CD8-positive, alpha-beta T cell (primary cell): ENCODE measurements at places on chromosomes 7 and 10.
A peak's percentile ranks its signal among the peaks of the same experiment; 100 is the strongest.

DNA sequence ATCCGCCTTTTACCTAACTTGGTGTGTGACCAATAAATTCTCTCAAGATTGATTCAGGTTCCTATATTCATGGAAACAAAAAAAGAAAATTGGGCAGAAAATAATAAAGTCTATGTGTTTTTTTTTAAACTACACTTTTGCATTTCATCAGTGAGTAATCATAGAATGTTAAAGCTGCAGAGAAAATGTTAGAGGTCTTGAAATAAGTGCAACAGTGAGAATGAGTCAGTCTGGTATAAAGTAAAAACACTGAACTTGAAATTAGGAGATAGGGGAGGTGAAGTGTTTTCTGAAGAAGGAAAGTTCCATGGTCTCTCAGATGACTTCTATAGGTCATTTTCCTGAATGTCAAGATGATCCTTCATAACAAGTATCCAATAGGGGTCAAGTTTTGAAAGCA is 202.6 kb upstream of the NRP1 start:
- DNase-seq, result no peak

DNA sequence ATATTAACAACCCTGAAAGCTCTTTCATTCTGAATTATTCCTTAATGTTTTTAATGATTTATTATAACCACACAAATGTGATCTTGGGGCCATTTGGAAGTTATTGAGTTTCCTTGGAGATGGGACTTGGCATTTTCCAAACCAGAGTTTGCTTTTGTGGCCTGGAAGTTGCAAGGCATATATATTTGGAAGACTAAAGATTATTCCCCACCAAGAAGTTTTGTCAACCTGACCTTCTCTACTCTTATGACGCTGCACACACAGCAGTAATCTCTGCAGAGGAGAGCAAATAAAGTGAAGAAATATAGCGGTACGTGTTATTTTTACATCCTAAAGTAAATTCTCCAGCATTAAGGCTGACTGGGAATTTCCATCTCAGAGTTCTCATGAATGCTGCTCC is 397.0 kb downstream of the LRMDA start:
- DNase-seq, result no peak

DNA sequence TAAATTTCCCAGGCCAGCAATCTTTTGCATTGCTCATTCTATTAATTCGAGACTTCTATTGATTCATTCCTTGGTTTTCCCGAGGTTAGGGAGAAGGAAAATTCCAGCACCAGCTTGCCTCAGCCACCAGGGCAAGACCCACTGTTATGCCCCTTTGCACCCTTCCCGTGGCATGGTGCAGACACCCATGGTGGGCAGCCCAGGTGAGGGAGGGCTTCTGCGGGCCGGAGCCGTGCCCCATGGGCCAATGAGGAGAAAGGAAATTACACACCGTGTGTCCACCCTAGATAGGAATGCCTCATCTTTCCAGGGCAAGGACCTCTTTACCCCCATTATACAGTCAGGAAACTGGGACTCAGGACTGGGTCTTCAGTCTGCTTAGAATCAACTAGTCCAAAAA is 4.5 kb upstream of the GRID1 start:
- no peak for DNase-seq

DNA sequence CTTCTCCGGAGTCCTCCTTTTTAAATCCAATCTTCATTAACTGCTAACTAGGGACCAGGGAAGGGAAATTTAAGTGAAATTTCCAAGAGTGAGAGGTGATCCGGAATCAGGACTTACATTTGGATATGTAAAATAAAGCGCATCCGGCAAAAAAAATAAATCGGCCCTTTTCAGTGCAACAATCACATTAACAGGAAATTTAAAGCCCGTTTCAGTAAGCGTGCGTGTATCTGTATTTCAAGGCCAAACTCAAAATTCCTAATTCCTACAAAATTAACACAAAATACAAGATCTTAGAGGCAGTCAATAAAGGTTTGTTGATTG is 771 bp downstream of the DNAJC9 start:
- DNase-seq, result no peak

DNA sequence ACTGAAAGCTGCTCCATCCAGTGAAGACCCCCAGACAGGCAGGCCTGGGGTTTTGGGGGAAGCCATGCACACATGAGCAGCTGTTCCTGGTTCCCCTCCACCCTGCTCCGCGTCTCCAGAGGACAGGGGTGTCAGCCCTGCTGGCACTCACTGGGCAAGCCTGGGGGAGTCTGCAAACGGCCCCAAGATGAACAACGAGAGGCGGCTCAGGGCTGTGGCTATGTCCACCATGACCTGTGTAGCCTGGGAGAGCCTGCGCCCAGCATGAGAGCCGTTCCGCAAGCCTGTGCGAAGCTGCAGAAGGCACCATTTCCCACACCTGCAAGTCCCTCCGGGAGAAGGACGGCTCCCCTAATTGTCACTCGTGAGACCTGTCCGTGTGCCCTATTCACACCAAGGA is 59.5 kb downstream of the DPYSL4 start:
- no peak for DNase-seq

DNA sequence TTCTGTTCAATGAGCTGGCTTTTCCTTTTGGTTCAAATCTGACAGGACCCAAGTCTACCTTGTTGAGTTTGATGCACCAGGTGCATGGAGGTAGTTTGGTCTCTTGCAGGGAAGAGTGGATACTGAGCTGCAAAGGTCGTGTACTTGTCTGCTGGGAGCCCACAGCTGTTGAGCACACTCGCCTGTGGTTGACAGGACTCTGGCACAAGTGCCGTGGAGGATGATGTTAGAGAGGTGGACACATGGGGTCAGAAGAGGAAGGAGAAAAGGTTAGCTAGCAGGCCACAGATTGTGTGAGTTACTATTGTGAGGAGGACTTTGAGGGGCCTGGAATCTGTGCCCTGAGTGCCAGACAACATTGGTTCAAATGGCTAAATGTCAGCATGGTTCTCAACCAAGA is 197.3 kb downstream of the CREB5 start:
- DNase-seq, result no peak

DNA sequence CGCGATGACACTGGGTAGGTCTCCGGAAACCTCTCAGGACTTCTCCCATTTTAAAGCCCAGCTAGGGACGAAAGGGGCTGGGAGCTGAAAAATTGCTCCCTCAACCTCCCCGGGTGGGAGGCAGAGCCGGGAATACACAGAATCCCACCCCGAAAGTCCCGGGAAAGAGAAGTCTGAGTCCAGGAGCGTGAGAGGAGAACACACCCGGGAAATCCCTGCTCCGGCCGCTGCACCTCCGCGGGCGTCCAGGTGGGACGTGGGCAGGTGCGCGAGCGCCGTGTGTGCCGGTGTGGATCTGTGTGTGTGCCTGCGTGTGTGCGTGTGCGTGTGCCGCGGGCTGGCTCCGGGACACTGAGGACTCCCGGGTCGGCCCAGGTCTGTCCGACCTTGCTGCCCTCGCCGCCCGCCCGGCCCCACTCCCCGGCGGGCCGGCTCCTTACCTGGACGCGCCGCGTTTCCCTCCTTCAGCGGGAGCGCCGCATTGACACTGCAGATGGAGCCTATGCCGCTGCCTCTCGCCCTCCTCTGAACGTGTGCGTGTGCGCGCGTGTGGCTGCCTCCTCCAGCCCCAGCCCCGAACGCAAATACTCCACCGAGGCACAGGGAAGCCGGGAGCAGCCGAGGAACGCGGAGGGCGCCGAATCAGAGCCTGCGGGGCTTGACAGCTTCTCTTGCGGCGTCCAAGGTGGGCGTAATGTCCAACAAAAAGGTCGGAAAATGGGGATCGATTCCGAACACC is at the start of gene PLXNA4:
Gene PLXNA4 (minus strand): TSS at position 489 of the 739 bp plus-strand sequence. CDS start 67,777 bp downstream, outside the sequence.
- DNase-seq, result no peak

DNA sequence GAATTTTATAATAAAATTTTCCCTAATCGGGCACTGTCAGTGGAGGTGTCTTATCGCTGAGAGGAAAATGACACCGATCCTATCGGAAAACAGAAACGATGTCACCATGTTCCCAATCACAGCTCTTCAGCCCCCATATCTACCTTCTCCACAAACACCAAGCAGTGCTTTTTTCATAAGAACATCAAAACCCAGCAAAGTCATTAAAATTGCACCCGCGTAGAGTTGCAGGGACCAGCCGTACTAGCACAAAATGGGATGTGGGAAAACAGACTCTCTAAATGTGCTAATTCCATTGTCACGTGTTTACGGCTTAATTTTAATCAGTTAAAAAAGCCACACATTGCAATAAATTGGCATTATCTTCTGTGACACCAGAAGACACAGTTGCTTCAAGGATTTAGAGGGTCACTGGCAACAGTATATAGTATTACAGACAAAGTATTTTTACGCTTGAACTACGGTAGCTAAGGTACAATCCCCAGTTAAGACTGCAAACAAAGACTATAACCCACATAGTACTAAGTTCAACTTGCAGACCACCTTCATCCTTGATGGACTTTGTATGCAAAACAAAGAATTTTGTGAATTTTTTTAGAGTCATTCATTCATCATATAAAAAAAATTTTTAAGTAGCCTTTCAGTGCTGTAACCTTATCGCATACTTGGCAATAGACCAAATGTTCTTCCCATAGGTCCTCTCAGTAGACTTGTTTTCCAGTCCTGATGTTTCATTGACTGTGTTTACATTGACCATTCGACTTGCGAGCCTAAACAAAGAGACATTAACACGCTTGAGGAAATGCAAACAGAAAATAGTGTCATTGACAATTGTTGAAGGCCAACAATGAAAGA is 116.0 kb downstream of the VTI1A start:
- DNase-seq, result no peak

- no peak for DNase-seq
These were observed 363.1 kb downstream of the POM121L12 start for GRCh38 chr7:53398566-53398965.

DNA sequence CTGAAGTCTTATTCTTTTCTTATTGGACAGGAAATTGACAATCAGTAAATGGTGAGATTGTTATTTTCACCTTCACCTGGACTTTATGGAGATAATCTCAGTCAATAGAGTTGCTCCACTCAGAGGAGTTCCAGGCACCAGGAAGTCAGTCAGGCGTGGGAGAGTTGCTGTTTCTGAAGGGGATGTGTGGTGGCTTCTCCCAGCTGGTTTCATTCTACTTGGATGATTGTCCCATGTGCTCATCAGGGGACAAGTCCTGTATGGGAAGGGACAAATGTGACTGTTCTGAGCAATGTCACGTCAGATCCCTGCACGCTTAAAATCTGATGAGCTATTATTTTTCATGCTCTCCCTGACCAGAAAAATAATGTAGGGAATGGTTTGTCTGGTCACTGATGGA is 222.5 kb upstream of the PITRM1 start:
- no peak for DNase-seq

DNA sequence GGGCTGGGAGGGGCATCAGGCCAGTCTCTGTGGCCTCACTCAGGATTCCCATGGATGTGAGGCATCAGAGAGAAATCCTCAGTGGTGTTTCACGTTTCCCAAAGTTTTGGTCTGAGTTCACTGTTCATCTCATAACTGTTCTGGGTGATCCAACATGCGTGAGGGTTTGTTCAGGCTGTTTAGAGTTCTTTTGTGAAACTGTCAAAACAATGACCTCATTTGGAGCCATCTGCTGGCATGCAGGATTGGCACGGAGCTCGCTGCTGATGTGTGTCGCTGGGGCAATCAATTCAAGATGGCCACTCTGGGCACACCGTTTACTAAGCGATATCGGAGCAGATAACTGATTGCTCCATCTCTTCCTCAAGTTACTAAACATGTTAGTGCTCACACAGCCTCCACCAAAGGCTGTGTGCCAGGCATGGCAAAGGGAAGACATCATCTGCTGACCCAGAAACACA is 365.6 kb downstream of the WDR11 start:
- DNase-seq, result no peak

DNA sequence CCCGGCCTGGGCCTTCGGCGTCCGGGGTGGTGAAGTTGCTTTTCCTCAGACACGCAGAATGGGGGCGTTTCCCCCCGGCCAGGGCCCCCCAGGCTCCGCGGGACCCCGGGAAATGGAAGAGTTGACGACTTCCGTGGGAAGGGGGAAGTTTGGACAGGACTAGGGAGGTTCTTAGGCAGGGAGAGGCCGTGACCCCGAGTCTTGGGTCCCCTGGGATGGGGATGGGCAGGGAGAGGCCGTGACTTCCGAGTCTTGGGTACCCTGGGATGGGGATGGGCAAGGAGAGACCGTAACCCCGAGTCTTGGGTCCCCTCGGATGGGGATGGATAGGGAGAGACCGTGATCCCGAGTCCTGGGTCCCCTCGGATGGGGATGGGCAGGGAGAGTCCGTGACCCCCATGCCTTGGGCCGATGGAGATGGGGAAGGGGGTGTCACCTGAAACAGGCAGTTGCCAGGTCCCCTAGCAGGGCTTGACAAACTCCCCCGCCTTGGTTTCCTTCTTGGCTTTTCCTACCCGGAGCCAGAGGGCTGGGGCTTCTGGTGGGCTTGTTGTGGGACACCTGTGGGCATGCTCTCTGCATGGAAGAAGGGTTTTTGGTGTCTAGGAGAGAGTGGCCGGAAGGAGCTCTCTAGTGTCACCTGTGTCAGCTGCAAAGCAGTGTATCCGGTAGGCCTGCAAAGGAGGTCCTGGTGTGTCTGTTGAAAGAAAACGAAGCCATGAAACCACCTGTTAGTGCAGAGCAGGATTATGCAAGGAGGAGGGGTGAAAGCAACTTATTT is 1.1 kb downstream of the TRRAP start:
- DNase-seq, result peak; percentile 52

GRCh38 chr10:132169031-132169765 is 17.6 kb upstream of the DPYSL4 start:
- no peak for DNase-seq

- DNase-seq, result peak; percentile 65
These were observed 608 bp downstream of the HHEX start for GRCh38 chr10:92690211-92690914.

- no peak for DNase-seq
These were observed 9.4 kb downstream of the CLDN12 start for GRCh38 chr7:90412458-90413184.

- DNase-seq, result no peak
These were observed 10.3 kb upstream of the ANKRD1 start for GRCh38 chr10:90930971-90931871.

DNA sequence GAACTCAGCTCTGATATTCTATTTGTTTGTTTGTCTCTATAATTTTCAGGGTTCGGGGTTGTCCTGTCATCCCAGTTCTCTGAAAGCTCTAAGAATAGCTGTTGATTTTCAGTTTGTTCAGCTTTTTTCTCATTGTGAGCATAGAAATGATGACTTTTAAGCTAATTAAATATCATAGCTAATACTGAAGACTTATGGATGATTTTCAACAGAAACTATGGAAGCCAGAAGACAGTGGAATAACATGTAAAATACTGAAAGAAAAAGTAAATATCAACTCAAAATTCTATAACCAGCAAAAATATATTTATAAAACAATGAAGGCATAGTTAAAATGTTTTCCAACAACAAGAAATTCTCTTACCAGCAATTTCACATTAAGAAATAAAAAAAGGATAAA is 96.4 kb upstream of the ETV1 start:
- no peak for DNase-seq

DNA sequence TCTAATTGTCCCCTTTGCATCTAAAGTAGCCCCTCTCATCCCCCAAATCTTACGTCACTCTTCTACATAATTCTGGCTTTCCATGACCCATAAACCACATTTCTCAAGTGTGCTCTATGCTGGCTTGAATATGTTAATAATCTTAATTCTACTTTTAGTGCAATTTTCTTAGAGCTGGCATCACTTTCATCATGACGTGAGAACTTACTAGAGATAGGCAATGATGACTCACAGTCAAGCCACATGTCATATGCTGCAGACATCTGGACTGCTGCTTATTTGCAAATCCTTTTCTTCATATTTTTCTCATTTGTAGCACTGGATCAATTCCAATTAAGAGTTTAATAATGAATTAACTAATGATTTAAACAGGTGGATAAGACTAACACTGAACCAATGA is 260.7 kb upstream of the PRKCQ start:
- no peak for DNase-seq

- DNase-seq, result no peak
These were observed 74.6 kb upstream of the IKZF1 start for GRCh38 chr7:50229964-50230363.
